NCI-H2029 (cell line): ENCODE measurements at places on chromosomes 1 and 21.

DNA sequence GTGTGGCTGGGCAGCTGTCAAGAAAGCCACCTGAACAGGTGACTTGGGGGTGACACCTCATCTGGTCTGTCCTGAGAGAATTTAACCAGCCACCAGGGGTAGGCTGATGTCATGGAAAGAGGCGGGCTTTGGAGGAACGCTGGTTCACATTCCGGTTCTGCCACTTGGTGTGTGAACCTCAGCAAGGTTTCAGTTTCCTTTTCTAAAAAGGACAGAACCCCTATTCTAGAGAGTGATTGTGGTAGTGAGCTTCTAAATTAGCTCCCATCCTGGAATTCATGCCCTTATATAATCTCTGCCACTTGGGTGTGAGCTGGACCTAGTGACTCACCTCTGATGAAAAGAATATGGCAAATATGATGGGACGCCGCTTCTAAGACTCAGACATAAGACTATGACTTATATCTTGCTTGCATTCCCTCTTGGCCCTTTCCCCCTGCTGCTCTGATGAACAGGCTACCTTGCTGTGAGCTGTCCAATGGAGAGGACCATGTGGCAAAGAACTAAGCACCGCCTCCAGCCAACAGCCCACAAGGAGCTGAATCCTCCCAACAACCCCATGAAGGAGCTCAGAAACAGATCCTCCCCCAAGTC lies 332.1 kb downstream of the RRAGC start:
- DNase-seq: peak; percentile 53

- peak; percentile 66 for DNase-seq
Observed at GRCh38 chr1:37692834-37693175, 489 bp downstream of the CDCA8 start.

DNA sequence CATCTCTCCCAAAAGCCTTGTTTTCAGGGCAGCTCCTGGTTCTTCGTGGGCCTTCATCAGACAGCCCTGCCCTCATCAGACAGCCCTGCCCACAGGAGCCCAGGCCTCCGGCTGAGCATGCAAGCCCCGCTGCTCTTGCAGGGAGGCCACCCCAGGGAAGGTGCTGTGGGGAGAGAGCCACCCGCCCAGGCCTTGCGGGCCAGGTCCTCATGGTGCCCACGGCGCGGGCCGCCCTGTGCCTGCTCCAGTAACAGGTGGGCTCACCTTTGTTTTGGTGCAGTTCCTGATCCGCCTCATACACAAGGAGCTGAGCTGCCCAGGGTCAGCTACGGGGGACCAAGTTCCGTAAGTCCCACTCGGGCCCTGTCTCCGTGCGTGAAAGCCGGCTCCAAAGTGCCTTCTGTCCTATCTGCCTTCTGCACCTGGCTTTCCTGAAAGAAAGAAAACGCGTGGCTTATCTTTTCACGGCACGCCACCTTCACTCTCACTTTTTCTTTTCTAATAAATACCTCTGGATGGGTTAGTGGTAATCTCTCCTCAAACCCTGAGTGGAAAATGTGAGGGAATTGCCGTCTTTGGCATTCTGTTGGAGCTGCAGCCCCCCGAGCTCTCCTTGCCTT lies 65.9 kb downstream of the SLC37A1 start:
- DNase-seq: no peak

- no peak for DNase-seq
Observed at GRCh38 chr21:40672602-40673001, 174.4 kb downstream of the DSCAM start.

DNA sequence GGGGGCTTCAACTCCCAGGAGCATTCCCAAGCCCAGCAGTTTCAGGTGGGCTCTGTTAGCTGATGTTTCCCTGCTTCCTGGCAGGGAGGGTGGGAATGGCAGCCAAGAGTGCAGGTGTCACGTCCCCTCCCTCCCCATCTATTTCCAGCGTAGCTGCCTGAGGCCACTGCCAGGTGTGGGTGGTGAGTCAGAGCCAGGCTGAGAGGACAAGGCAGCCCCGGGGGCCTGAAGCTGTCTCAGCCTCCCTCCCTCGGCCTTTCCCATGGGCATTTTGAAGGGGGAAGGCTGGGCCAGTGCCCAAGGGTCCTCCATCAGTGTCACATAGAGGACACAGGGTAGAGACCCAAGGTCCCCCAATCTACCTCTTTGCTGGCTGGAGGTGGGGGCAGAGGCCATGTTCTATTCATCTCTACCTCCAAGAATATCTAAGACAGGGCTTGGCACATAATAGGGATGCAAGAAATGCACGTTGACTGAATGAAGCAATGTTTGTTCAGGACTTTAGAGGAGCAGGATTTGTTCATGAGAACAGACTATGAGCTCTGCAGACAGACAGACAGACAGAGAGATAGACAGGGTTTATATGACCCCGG lies 34.4 kb upstream of the ID3 start:
- DNase-seq: peak; percentile 42

GRCh38 chr1:8578132-8578877 lies 239.1 kb downstream of the RERE start:
- no peak for DNase-seq

DNA sequence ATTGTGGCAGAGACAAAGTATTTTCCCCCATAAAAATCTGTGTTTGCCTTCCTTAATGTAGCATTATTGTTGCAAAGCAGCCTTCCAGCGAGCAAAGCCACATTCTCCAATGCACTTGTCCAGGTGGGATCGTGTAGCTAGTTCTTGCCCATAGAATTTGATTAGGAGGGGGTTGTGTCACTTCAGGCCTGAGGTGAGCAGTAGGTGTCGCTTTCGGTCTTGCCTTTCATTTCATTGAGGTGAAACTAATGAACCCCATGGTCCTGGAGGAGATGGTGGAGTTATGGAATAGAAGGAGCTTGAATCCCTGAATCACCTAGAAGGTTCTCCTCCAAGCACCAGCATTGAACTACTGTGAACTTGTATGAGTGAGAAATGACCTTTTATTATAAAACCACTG lies 318.9 kb upstream of the PBX1 start:
- DNase-seq: no peak

DNA sequence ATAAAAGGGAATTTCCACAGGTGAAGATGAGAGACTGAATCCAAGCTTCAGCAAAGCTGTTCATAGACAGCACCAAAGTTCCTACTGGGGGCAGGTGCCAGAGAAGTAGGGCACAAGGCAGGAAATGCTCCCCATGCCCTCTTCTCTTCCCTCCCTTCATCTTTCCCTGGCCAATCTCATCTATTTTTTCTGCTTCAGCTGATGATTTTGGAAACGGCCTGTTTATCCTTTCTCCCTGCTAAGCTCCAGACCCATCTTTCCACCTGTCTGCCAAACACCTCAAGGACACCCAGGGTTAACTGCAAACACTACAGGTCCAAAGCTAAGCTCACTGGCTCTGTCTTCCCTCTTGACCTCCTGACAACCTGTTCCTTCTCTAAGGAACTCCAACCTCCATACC lies 18.1 kb downstream of the KCND3 start:
- no peak for DNase-seq

- no peak for DNase-seq
Observed at GRCh38 chr1:201673093-201673492, 134.2 kb downstream of the NAV1 start.

DNA sequence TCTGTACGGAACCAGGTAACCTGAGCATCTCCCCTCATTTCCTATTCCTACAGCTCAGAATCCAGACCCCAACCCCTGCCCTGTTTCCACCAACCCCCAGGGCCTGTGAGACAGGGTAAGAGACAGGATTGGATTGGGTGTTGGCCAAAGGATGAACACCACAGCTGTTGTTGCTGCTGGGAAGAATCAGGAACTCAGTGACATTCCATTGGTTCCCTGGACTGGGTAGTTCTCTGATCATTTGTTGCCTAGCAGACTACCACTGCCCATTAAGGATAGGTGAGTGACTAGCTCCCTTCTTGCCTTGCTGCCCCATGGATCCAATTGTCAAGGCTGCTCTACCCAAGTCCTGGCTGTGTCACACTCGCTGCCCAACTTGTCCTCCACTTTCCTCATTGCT lies 10.0 kb downstream of the NCSTN start:
- no peak for DNase-seq
